ENCODE measurements at places on chromosomes 3 and 15. TPM values are rescaled to one million over a fixed set of nuclear protein-coding genes. Genes with fewer than 3 reads are reported as not detected.

DNA sequence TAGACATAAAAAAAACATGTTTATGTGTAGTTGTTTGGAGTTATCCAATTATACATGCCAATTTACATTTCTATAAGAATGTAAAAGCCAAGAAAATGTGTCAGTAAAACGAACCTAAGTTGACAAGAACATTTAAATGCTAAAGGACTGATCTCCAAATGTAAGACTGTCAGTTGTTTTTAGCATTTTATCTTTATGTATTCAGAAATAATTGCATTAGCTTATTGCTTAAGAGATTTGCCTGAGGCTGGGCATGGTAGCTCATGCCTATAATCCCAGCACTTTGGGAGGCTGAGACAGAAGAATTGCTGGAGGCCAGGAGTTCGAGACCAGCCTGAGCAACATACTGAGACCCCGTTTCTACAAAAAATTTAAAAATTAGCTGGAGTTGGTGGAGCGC lies 26.9 kb downstream of the PXK start:
- no peak for DNase-seq

DNA sequence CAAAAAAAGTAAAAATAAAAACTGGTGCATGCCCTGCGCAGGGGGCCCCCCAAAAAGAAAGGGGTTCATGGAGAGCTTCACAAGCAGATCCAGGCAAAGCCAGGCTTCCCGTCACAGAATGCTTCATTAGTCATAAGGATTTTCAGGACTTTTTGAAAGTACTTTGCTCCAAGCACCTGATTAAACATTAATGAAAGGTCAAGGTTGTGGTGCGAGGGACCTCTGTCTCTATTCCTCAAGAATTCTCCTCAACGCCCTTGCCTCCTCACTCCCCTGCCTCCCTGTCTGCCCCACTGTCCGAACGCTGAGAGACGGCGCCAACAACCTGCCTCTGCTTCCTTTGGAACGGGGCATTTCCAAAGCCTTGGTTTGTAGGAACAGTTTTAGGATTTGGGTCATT lies 240.1 kb upstream of the IGF1R start:
- no peak for DNase-seq

DNA sequence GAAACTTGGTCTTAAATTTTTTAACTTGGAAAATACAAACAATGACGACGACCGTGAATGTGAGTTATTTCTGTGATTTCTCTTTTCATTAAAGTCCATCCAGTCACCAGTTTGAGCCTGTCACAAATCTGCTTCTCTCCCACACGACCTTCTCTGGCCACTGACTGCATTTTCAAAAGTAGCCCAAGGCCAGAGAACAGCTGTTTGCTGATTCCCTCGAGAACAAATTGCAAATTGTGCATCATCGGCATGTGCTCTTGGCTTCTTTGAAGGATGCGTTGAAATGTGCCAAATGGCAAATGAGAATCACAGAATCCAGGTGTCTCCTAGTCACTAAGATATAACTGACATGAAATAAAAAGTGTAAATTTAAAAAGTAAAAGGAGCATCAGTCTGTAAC lies 106.4 kb downstream of the AQP9 start:
- no peak for DNase-seq

GRCh38 chr3:58581328-58582091 lies 4.3 kb upstream of the FAM107A start:
- DNase-seq: no peak

- no peak for DNase-seq
These were observed 35.3 kb downstream of the CAPN7 start for GRCh38 chr3:15241341-15241740.

DNA sequence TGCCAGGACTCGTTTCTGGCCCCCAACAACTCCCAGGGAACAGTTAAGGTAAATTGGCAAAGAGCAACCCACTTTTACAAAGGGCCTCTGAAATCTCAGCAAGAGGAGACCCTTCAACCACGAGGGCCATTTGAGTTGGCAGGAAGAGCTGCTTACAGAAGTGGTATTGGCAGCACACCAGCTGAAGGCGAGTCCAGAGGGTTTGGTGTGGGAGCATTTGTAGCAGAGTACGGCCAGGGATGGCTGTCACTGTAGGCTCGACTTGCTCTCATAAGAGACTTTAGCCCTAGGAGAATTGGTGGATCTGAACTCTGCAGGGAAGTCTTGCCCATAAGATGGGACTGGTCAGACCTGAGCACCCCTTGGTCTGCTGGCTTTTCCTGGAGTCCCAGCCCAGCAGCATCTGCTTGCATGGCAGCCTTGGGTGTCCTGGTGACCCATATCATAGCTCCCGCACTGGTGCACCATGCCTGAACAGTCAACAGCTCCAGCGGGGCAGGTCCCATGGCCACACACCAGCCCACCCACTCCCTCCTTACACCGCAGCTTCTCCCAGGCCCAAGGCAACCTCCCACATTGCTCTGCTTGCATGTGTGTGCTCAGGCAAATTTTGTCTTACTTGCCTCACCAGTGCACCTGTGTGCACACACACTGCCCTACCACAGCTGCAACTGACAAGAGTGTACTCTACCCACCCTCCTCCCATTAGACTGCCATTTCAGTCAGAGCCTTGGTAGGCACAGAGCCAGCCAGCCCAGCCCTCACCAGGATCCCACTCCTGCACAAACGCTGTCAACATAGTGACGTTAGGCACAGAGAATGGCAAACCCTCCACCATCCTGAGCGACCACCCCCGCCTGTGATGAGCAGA lies 861.6 kb upstream of the DPPA4 start:
- DNase-seq: no peak

GRCh38 chr3:157065201-157065600 lies 94.7 kb downstream of the CCNL1 start:
- no peak for DNase-seq

- DNase-seq: no peak
These were observed 160.5 kb downstream of the GREM1 start for GRCh38 chr15:32878342-32878741.

DNA sequence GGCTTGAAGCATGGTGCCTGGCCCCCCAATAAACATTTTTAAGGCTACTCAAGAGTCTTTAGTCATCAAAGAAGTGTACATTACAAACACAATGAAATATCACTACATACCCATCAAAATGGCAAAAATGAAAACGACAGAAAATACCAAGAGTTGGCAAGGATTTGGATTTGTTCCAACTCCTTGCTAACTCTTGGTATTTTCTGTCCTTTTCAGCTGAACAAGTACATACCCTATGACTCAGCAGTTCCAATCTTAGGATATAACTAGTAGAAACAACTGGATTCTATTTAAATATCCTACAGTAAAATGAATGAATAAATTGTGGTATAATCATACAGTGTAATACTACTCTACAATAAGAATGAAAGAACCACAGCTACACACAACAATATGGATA lies 25.1 kb upstream of the GABPB1 start:
- DNase-seq: no peak

- DNase-seq: no peak
These were observed 192.3 kb downstream of the STAG1 start for GRCh38 chr3:136559896-136560295.

GRCh38 chr3:27024493-27024892 lies 344.7 kb downstream of the NEK10 start:
- DNase-seq: no peak

- DNase-seq: no peak
These were observed 76.7 kb downstream of the AAGAB start for GRCh38 chr15:67177752-67178151.

DNA sequence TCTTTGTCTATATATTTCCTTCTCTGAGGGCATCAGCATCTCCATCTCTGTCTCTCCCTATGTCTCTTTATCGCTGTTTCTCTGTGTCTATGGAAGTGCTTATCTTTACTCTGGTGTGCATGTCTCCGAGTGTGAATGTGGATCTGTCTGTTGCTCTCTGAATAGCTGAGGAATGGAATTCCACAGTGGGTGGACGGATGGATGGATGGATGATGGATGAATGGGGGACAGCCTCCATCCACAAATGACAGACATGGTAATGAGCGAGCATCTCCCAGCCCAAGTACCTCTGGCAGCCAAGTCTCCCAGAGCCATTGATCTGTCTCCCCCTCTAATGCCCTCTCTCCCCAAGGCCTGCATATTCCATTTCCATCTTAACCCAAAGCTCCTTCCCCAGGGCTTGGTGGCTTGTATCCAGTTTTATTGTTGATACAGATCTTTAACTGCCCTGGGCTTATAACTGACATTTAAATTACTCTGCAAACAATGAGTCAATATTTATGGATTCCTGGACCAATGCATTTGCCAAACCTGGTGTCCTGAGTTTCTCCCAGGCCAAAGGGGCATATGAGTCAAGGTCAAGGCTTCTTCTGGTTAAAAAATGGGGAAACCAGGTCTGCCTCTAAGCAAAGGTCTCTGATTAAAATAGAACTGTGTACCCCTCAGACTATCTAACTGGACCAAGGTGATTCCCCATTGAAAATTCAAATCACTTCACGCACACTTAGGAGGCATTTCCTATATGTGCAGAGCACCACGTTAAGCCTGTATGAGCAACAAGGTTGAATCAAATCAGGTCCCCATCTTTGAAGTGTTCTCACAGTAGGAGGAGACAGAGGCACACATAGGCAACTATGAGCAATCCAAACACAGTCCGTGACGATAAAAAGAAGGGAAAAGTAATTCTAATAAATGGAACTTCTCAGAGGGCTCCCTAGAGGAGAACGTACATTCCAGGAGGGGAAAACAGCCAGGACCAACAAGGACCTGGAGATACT lies 109.9 kb downstream of the TLE3 start:
- no peak for DNase-seq

DNA sequence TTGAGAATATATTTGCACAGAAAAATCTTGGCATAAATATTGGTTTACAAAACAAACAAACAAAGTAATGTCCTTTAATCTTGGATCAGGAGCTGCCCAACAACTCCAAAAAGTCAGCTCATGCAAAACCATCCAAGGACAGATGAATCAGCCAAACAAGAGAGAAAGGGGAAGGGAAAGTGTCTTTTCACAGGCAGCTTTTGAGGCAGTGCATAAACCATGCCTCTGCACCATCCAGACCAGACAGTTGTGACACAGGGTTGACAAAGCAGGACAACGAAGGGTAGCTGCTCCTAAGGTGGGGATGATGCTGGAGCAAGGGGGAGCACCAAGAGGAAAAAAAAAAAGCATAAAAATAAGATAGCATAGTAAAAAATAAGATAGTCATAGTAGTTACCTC lies 8.7 kb downstream of the CD86 start:
- no peak for DNase-seq

GRCh38 chr3:175857666-175858270 lies 998.6 kb downstream of the NAALADL2 start:
- DNase-seq: no peak

GRCh38 chr3:160665231-160665630 lies 11.7 kb upstream of the ARL14 start:
- no peak for DNase-seq

GRCh38 chr3:191303596-191303995 lies 25.6 kb upstream of the CCDC50 start:
- no peak for DNase-seq

GRCh38 chr3:62708638-62709373 lies 166.4 kb downstream of the CADPS start:
- no peak for DNase-seq

DNA sequence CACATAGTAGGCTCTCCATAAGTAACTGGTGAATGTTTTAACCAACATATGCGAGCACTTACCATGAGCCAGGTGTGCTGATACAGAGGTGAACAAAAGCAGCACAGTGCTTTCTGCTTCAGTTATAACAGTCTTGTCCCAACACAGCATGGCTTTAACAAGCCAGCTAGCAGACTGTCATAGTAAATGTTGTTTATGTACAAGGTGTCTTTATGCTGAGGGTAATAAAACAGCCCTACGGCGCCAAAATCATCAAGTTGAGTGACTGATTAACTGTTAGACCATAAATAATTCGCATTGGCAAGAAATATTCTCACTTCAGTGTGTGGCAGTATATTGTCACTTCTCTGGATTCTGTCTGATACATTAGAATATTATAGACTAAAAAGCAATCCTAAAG lies 646.0 kb upstream of the CFAP20DC start:
- DNase-seq: no peak

DNA sequence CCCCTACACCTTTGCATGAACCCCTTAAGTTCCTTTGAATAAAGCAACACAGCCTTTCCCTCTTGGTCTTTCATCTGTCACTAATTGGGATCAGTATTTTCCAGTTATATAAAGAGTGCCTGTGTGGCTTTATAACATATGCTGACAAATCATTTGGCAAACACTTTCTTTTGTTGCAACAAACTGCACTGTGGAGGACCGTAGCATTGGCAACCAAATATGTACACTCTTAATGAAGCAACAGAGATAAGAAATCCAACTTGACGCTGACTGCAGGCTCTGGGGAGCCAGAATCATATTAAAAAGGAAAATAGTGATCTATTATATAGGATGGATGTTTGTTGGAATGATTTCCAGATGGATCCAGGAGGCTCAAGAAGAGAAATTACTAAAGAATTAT lies 120.1 kb upstream of the PRICKLE2 start:
- DNase-seq: no peak

GRCh38 chr15:35014241-35014640 lies 26.2 kb upstream of the ZNF770 start:
- DNase-seq: no peak

DNA sequence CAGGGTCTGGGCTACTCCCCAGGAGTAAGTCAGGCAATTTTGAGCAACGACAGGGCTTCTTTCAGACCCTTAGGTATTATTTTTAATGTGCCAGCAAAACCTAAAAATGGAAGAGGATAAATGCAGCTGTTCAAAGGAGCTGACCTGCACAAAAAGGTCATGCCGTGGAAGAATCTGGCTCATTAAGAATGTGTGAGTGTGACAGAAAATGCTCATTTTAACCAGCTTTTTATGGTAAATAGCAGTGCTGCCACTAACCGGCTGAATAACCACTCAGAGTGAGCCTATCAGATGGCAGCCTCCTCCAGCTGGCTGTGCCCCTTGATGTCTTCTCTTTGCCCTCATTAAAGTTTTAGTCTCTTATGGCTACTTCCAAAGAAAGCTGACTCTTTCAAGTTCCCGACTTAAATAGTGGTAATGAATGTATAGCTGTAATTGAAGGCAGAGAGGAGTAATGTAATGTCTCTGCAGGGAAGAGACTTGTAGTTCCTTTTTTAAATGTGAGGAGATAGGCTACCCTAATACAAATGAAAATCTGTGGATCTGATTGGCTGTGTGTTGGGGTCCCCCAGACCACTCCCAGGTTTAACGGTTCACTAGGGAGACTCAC lies 9.5 kb upstream of the FSTL1 start:
- no peak for DNase-seq

DNA sequence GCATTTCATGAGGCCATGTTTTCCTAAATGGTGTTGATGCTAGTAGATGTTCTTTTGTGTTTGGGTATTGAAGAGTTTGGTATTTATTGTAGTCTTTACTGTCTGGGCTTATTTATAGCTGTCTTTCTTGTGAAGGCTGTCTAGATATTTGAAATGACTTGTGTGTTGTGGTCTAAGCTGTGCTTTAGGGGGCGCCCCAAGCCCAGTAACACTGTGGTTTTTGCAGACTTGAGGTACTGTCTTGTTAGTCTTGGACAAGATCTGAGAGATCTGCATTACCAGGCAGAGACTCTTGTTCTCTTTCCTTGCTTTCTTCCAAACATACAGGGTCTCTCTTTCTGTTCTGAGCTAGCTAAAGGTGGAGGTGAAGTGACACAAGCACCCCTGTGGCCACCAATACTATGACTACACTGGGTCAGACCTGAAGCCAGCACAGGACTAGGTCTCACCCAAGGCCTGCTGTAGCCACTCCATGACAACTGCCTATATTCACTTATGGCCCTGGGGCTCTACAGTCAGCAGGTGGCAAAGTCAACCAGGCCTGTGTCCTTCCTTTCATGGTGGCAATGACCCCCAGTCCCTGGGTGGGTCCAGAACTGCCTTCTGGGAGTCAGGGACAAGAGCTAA lies 152.1 kb upstream of the TBC1D5 start:
- DNase-seq: no peak

Gene BDH1
- 15.4 TPM for total RNA-seq

Gene ALDH1A3
- 21.8 TPM for total RNA-seq

Gene GOLGA8G
- not detected for total RNA-seq

Gene FAM3D
- total RNA-seq: not detected

Gene CYP8B1
- not detected for total RNA-seq

Gene GXYLT2
- 35.1 TPM for total RNA-seq

Data from thoracic aorta (tissue), 2 donors.